Stimulated activated CD4-positive, alpha-beta T cell treated with anti-CD3 and anti-CD28 coated beads, Interleukin-15, amount 100 ng/mL, for 48 hours (primary cell): ENCODE measurements at places on chromosomes 2 and 18.

GRCh38 chr18:36066686-36067054 lies 689 bp downstream of the RPRD1A start:
- DNase-seq = no peak

DNA sequence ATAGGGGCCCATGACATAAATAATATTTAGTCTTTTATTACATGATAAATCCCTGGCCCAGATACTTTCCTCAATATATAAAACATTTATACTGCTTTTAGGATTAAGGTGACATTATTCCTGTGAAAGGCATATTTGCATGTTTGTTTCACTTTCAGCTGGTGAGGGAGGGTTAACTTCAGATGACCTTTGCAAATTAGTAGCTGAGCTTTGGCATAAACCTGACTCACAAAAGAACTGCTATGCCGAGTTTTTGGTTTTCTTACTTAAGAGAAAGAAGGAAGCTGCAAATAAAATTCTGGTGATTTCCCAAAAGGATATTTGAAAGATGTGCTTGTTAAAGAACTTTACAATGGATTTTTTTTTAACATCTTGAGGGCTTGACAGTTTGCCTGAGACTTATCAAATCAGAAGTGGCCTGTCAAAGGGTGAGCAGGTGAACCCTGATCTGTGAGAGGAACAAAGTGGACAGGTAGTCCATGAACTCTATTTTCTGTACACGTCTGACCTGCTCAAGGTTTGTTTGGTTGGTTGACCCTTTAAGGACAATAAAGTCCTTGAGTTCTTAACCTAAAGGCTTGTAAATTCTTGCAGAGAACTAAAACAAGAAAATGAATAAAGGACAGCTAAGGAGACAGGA lies 93.5 kb downstream of the FAM124B start:
- DNase-seq = no peak

DNA sequence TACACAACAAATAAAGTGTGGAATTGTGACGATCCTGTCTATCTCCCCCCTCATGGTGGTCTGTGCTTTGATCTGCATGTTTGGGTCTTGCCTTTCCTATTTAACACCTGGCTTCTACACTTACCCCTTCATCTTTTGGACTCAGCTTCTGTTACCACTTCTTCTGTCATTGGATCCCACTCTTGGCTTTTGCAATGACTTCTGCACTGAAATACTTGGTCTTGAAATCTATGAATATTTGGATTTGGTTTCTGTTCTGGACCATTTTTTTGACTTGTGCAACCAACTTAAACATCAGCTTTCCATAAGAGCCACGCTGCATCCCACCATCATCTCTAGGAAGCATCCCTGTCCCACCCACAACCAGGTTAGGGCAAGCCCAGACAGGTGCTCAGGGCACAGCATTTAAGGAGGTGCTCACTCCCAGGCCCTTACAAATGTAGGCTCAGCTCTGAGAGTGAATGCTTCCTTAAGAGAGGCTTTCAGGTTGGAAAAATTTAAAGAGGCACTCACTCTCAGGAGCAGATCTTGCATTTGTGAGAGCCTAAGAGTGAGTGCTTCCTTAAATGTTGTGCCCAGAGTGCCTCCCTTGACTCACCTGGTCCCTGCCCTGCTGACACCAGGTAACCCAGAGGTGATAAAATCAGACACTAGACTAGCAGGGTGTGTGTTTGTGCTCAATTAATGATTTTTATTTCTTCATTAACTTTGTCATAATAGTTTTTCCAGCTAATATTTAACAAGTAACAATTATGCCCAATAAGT lies 124.5 kb upstream of the SH3BP4 start:
- no peak for DNase-seq

- no peak for DNase-seq
These were observed 662.7 kb upstream of the HS6ST1 start for GRCh38 chr2:128981353-128981752.

GRCh38 chr2:217834744-217835513 lies 167.9 kb downstream of the TNS1 start:
- DNase-seq = no peak

DNA sequence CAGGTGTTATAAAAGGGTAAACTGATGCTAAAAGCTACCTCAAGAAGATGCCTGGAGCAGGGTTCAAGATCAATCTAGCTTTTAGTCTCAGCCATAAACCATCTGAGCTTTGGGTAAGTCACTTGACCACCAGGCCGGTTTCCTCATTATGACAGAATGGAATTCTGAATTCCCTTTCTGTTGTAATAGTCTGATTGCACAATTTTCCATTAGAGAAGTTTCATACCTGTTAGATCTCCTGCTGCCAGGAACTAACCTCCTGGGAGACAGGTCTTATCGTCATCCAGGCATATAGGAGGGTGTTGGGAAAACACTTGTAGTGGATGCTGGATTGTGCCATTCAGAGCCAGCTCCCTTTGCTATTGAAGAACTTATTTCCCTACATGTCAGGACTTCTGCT lies 272.5 kb downstream of the TDRD15 start:
- DNase-seq = no peak

- no peak for DNase-seq
These were observed 470.2 kb downstream of the TXNL1 start for GRCh38 chr18:56168049-56168781.

- DNase-seq = no peak
These were observed 114.4 kb downstream of the TTN start for GRCh38 chr2:178692845-178693244.

GRCh38 chr2:239916205-239917124 lies 108.7 kb downstream of the NDUFA10 start:
- no peak for DNase-seq
